Myometrial cell (primary cell): ENCODE measurements at places on chromosomes 11 and 22. TPM values are rescaled to one million over a fixed set of nuclear protein-coding genes. Genes with fewer than 3 reads are reported as not detected.

FANCF gene
- total RNA-seq: 6.7 and 9.2 TPM in 2 replicates

HBG1 gene
- not detected in 2 replicates for total RNA-seq

OR9I1 gene
- not detected in 2 replicates for total RNA-seq

ROBO4 gene
- total RNA-seq: 5.5 and 8.6 TPM in 2 replicates

KCNQ1 gene
- not detected in 2 replicates for total RNA-seq

ZP1 gene
- total RNA-seq: 0.89 TPM in 1 of 2 replicates, not detected in the other

MRGPRX4 gene
- not detected in 2 replicates for total RNA-seq

PARVA gene
- total RNA-seq: 44.1 and 54.2 TPM in 2 replicates

INSC gene
- total RNA-seq: 12.1 and 20.8 TPM in 2 replicates

F2 gene
- not detected in 2 replicates for total RNA-seq

FGF4 gene
- total RNA-seq: not detected in 2 replicates

SAA4 gene
- not detected in 2 replicates for total RNA-seq

TREH gene
- not detected in 2 replicates for total RNA-seq

SOX10 gene
- total RNA-seq: not detected in 2 replicates

MUC5AC gene
- not detected in 2 replicates for total RNA-seq

LRRC4C gene
- total RNA-seq: not detected in 2 replicates

OR52A1 gene
- total RNA-seq: not detected in 2 replicates

NAALADL1 gene
- total RNA-seq: 71.2 and 99.7 TPM in 2 replicates

TH gene
- total RNA-seq: 1.6 TPM in 1 of 2 replicates, not detected in the other

SPTBN2 gene
- 0.18 and 0.29 TPM in 2 replicates for total RNA-seq

CHRNA10 gene
- total RNA-seq: 0.71 TPM in 1 of 2 replicates, not detected in the other

SPATA19 gene
- total RNA-seq: not detected in 2 replicates

CHST1 gene
- total RNA-seq: 1.1 and 1.4 TPM in 2 replicates

CD248 gene
- total RNA-seq: 93.4 and 98.0 TPM in 2 replicates

OR6T1 gene
- total RNA-seq: not detected in 2 replicates

OR8B3 gene
- total RNA-seq: not detected in 2 replicates
